ENCODE measurements at places on chromosomes 4 and X.

- H3K27ac ChIP-seq = no peak overlapping the region
- H3K27me3 ChIP-seq = no peaks in the 10 kb centered on the region
- no peak overlapping the region for H3K4me3 ChIP-seq
- H3K36me3 ChIP-seq = no peaks in the 10 kb centered on the region
- no peaks in the 10 kb centered on the region for H3K4me1 ChIP-seq
Observed at GRCh38 chrX:105317117-105317516, 96.6 kb upstream of the TEX13A start.

GRCh38 chr4:2907706-2908293, 55.4 kb downstream of the NOP14 start:
- no peak overlapping the region for H3K27ac ChIP-seq
- no peak for DNase-seq
- peaks cover 63% of the 10 kb centered on the region for H3K36me3 ChIP-seq
- no peaks in the 10 kb centered on the region for H3K4me1 ChIP-seq
- no peak overlapping the region for H3K4me3 ChIP-seq

GRCh38 chr4:48706736-48707135, 73.3 kb downstream of the FRYL start:
- H3K4me1 ChIP-seq = peaks cover 10% of the 10 kb centered on the region
- H3K36me3 ChIP-seq = peaks cover 52% of the 10 kb centered on the region
- DNase-seq = no peak
- H3K27me3 ChIP-seq = no peaks in the 10 kb centered on the region
- H3K4me3 ChIP-seq = no peak overlapping the region

DNA sequence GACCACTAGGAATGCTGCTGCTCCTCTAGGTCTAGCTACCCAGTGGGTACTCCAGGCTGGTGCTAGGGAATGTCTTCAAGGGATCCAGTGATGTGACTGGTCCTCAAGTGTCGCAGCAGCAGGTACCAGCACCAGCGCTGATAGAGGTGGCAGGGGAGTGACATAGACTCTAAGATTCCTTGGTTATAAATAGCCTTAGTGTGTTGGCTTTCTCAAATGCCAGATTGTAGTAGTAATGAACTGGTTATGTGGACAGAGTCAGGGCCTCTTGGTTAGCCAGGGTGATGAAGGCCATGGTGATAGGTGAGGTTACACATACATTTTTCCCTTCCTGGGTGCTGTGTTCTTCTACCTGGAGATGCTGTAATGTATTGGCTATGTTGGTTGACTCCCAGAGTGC, 38.3 kb downstream of the DCLK2 start:
- peak overlapping the region; percentile 49 for H3K27ac ChIP-seq
- no peak overlapping the region for H3K4me3 ChIP-seq

- no peaks in the 10 kb centered on the region for H3K36me3 ChIP-seq
- no peaks in the 10 kb centered on the region for H3K4me1 ChIP-seq
- no peaks in the 10 kb centered on the region for H3K27me3 ChIP-seq
- DNase-seq = no peak
- H3K27ac ChIP-seq = no peak overlapping the region
Observed at GRCh38 chr4:12562021-12562420, 922.1 kb downstream of the RAB28 start.

DNA sequence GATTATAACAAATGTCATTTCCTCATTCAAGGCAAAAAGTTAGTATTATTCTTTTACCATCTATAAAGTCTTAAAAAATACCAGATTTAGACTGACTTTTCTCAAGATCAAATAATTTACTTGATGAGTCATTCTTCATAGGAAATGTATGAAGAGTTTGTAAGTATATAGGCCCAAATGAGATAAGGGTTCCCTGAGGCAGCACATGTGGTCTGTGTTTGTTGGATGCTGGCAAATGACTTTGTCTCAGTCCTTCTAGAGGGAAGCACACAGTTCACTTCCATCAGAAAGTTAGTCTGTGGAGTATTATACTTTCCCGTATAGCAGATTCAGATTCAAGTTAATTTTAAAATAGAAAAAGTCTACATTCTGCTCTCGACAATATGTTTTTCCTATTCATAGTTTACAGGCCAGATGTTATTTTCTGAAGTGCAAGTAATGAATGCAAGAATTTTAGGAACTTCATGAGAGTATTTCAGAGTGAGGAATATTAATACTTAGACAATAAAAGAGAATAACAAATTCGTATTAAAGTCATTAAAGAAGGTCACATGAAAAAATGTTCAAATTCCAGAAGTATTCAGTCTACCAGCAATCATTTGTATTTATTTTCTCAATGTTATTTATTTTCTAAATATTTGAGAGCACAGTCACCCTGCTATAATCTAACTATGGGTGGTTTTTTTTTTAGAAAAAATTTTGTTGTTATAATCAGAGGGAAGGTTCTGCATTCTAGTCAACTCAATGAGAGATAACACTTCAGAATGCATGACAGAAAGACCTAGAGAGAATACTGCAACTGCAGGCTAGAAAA, 601.8 kb upstream of the ZFP42 start:
- H3K27ac ChIP-seq = no peak overlapping the region
- no peaks in the 10 kb centered on the region for H3K27me3 ChIP-seq
- H3K4me1 ChIP-seq = no peaks in the 10 kb centered on the region

GRCh38 chr4:53186714-53187358, 179.0 kb downstream of the SCFD2 start:
- no peak overlapping the region for H3K4me3 ChIP-seq
- H3K27me3 ChIP-seq = no peaks in the 10 kb centered on the region
- H3K4me1 ChIP-seq = peaks cover 12% of the 10 kb centered on the region
- no peak for DNase-seq
- no peak overlapping the region for H3K27ac ChIP-seq
- H3K36me3 ChIP-seq = peaks cover 5% of the 10 kb centered on the region

- no peak overlapping the region for H3K4me3 ChIP-seq
- H3K4me1 ChIP-seq = no peaks in the 10 kb centered on the region
- H3K27ac ChIP-seq = no peak overlapping the region
- no peaks in the 10 kb centered on the region for H3K36me3 ChIP-seq
- peaks cover 25% of the 10 kb centered on the region for H3K27me3 ChIP-seq
Observed at GRCh38 chr4:17526695-17527477, 11.9 kb downstream of the CLRN2 start.

- no peaks in the 10 kb centered on the region for H3K36me3 ChIP-seq
- no peaks in the 10 kb centered on the region for H3K4me1 ChIP-seq
- no peak overlapping the region for H3K4me3 ChIP-seq
- DNase-seq = no peak
- peaks cover 10% of the 10 kb centered on the region for H3K27me3 ChIP-seq
- H3K27ac ChIP-seq = no peak overlapping the region
Observed at GRCh38 chr4:26131711-26132110, 189.1 kb upstream of the RBPJ start.

DNA sequence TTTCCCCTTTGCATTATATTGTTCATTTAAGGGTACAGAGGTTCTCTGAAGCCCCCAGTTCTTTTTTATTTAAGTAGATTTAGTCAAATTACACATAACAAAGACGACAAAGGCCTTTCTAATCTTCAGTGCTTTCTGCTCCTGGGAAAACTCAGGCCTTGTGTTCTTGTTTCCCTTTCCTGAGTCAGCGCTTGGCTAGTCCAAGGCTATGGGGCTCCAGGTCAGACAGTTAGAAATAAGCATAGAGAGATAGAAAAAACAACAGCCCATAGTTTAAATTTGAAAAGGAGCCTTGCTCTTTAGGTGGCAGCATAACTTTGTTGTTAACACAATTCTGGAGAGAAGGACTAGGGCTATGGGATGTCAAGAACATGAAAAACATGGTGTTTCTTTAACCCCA, 97.3 kb downstream of the PPP1R2C start:
- no peaks in the 10 kb centered on the region for H3K36me3 ChIP-seq
- H3K27ac ChIP-seq = no peak overlapping the region
- H3K4me3 ChIP-seq = no peak overlapping the region
- H3K27me3 ChIP-seq = peaks cover 5% of the 10 kb centered on the region
- DNase-seq = no peak

DNA sequence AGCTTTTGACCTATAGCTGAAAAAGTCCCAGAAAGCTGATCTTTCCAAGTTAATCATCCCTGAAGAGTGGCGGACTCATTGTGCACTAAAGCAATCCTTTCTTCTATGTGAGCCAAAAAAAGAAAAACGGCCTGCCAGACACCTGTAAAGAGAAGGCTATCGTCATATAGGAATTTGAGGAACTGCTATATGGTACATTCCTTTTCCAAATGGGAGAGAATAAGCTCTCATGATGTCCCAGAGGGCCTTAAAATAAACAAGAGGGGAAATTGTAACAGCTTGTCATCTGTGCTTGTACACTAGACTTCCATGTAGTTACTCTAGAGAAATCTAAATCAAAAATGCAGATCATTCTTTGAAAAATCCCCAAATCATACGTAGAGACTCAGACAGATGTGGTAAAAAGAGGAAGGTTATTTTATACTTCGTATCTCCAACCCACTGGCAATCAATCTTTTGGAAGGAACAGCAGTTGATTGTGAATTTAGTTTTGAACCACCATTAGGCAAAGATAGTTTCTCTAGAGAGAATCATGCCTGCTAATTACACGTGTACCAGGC, 26.1 kb downstream of the GPR174 start:
- H3K36me3 ChIP-seq = no peaks in the 10 kb centered on the region
- no peaks in the 10 kb centered on the region for H3K27me3 ChIP-seq
- no peak overlapping the region for H3K4me3 ChIP-seq
- DNase-seq = no peak
- H3K27ac ChIP-seq = no peak overlapping the region
- H3K4me1 ChIP-seq = no peaks in the 10 kb centered on the region

DNA sequence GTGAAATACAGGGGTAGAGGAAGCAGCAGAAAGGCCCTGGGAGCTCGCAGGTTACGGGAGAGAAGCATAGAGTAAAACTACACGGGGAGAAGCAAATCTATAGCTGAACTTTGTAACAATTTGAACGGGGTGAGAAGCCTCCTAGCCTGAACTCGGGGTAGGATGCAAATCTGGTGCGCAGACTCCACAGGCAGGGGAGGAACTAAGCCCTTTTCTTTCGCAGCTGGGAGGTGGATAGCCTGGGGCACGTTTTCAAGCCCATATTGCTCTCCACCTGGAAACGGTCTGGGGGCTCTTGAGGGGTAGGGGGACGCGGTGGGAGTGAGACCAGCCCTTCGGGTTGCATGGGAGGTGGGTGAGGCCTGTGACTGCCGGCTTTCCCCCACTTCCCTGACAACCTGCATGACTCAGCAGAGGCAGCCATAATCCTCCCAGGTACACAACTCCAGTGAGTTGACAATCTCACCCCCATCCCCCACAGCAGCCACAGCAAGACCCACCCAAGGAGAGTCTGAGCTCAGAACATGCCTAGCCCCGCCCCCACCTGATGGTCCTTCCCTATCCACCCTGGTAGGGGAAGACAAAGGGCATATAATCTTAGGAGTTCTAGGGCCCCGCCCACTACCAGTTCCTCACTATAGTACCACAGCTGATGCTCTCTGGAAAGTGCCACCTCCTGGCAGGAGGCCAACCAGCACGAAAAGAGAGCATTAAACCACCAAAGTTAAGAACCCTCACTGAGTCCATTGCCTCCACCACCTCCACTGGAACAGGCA, 29.9 kb downstream of the SOWAHB start:
- H3K27ac ChIP-seq = peak overlapping the region; percentile 54
- no peak overlapping the region for H3K4me3 ChIP-seq
- no peak for DNase-seq

GRCh38 chr4:71266090-71266794, 72.6 kb upstream of the SLC4A4 start:
- DNase-seq = no peak
- H3K27ac ChIP-seq = peak overlapping the region; percentile 18
- no peaks in the 10 kb centered on the region for H3K27me3 ChIP-seq
- peaks cover 17% of the 10 kb centered on the region for H3K4me1 ChIP-seq

DNA sequence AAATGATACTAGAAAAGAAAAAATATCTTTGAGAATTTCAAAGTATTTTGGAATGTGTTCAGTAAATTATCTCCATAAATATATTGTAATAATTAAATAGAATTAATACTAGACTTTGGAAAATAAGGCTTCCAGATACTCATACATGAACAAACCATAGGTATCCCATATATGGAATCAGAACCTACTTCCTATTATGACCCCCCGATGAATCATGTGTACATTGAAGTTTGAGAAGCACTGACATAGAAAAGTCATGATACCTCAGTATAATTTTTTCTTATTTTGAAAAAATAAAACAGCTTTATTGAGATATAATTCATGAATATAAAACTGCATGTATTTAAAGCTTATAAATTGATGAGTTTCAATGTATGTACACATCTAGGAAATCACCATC, 27.2 kb upstream of the SMARCA5 start:
- H3K36me3 ChIP-seq = peaks cover 3% of the 10 kb centered on the region
- peaks cover under 1% of the 10 kb centered on the region for H3K27me3 ChIP-seq
- H3K4me1 ChIP-seq = no peaks in the 10 kb centered on the region
- H3K27ac ChIP-seq = no peak overlapping the region

- peaks cover 1% of the 10 kb centered on the region for H3K36me3 ChIP-seq
- no peak overlapping the region for H3K27ac ChIP-seq
- no peak for DNase-seq
- no peak overlapping the region for H3K4me3 ChIP-seq
- H3K4me1 ChIP-seq = peaks cover 20% of the 10 kb centered on the region
Observed at GRCh38 chrX:10048076-10048475, 80.9 kb downstream of the CLDN34 start.

DNA sequence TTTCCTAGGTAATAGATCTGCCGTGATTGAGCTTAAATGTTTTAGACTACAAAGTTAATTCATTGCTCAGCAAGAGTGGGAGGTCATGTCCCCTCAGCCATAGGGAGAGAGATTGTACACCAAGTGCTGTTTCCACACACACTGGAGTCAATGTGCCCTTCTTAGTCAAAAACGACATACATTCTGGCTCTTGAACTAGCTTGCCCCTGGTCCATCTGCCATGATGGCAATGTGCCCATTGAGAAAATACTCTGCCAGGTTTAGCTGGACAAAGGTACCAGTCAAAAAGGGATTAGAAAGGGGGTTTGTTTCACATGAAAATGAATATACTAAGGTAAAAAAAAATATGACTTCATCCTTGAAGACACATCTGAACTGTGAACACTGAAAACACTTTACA, 377.1 kb upstream of the ADGRL3 start:
- H3K4me1 ChIP-seq = no peaks in the 10 kb centered on the region
- no peak overlapping the region for H3K27ac ChIP-seq
- no peaks in the 10 kb centered on the region for H3K27me3 ChIP-seq
- H3K36me3 ChIP-seq = no peaks in the 10 kb centered on the region

DNA sequence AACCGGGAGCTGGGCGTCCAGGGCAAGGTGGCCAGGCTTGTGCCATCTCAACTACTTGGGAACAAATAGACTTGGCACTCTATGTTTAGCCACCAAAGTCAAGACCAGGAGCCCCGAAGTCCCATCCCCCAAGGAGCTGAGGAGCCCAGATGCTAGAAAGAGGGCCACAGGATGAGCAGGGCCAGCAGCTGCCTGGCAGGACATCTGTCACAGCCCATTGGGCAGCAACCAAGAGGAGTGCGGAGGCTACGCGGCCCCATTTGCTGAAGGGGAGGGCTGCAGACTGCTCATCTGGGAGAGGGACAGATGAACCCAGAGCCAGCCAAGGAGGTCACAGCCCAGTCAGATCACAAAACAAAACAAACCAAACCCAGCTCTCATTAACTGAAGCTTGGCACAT, 22.9 kb upstream of the SOWAHD start:
- H3K36me3 ChIP-seq = no peaks in the 10 kb centered on the region
- H3K4me3 ChIP-seq = no peak overlapping the region
- H3K4me1 ChIP-seq = peaks cover 22% of the 10 kb centered on the region
- H3K27me3 ChIP-seq = peaks cover 6% of the 10 kb centered on the region
